ENCODE measurements at places on chromosomes 4 and X. TPM values are rescaled to one million over a fixed set of nuclear protein-coding genes. Genes with fewer than 3 reads are reported as not detected.
A peak's percentile ranks its signal among the peaks of the same experiment; 100 is the strongest.

The LAGE3 gene
- 14.5 TPM for total RNA-seq

The TBX22 gene
- total RNA-seq, result 24.3 TPM

DNA sequence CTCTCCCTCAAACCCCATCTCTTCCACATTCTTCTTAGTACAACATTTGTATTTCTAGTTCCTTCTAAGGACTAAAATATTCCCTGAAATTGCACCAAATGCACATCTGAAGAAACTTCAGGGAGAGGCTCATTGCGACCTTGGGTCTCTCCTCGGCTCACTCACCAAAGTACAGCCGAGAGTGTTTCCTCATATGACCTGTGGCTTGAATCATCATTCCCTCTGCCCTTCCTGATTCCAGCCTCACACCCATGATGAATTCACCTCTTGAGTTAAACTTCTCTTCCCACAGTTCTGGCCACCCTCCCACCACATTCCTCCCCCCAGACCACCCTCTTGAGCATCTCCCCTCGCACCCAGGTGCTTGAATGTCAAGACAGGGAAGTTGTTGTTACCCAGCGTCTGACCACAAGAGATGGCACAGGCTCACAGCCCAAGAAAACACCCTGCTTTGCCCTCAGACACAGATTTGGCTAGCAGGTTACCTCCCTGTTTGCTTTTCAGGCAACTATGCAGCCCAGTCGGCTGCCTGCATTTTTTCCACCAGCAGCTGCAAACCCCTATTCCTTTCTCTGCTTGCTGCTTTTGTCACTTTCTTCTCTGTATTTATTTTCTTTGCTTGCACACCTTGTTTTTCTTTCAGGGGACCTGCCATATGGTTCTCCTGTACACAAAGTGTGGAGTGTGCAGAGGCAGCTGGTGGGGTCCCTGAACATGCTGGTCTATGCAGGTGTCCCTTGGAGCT lies 214.8 kb downstream of the SPATA18 start:
- no peak overlapping the region for H3K4me3 ChIP-seq
- no peaks in the 10 kb centered on the region for H3K4me1 ChIP-seq
- no peaks in the 10 kb centered on the region for H3K27me3 ChIP-seq

- H3K27ac ChIP-seq, result no peak overlapping the region
- H3K4me1 ChIP-seq, result no peaks in the 10 kb centered on the region
- no peaks in the 10 kb centered on the region for H3K27me3 ChIP-seq
These were observed 2.7 kb upstream of the NALF2 start for GRCh38 chrX:69501429-69501828.

- no peak overlapping the region for H3K4me3 ChIP-seq
- no peaks in the 10 kb centered on the region for H3K4me1 ChIP-seq
- H3K27ac ChIP-seq, result no peak overlapping the region
- no peaks in the 10 kb centered on the region for H3K27me3 ChIP-seq
These were observed 460.4 kb upstream of the BOD1L1 start for GRCh38 chr4:14087921-14088320.

- DNase-seq, result no peak
- H3K4me3 ChIP-seq, result no peak overlapping the region
- no peaks in the 10 kb centered on the region for H3K4me1 ChIP-seq
- H3K27me3 ChIP-seq, result no peaks in the 10 kb centered on the region
- H3K36me3 ChIP-seq, result no peaks in the 10 kb centered on the region
- no peak overlapping the region for H3K27ac ChIP-seq
These were observed 290.7 kb upstream of the FAM241A start for GRCh38 chr4:111854494-111855087.

GRCh38 chr4:40629401-40630334 lies at the start of gene RBM47:
TSS of gene RBM47 (minus strand) at chr4:40629864. CDS start at chr4:40438893, 190,971 bp downstream.
- peak; percentile 87 for DNase-seq
- no peaks in the 10 kb centered on the region for H3K36me3 ChIP-seq
- H3K27me3 ChIP-seq, result no peaks in the 10 kb centered on the region
- H3K4me1 ChIP-seq, result peaks cover 21% of the 10 kb centered on the region

DNA sequence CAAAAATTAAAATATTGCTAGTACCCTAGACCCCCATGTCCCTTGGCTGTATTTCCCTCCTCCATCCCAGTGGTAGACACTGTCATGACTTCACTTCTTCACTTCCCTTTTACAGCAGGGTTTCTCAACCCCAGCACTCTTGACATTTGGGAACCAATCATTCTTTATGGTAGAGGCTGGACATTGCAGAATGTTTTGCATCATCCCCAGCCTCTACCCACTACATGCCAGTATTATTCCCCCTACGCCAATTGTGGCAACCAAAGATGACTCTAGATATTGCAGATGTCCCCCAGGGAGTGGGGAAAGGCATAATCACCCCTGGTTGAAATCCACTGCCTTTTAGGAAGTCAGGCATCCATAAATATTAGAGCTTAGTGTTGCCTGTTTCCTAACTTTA lies 138.6 kb downstream of the AMELX start:
- no peaks in the 10 kb centered on the region for H3K36me3 ChIP-seq
- H3K27me3 ChIP-seq, result no peaks in the 10 kb centered on the region
- H3K27ac ChIP-seq, result no peak overlapping the region
- no peak for DNase-seq

GRCh38 chr4:176529574-176529973 lies 209.8 kb downstream of the SPCS3 start:
- H3K36me3 ChIP-seq, result no peaks in the 10 kb centered on the region
- no peak overlapping the region for H3K4me3 ChIP-seq
- H3K4me1 ChIP-seq, result no peaks in the 10 kb centered on the region
- no peak for DNase-seq
- no peak overlapping the region for H3K27ac ChIP-seq

- H3K4me1 ChIP-seq, result no peaks in the 10 kb centered on the region
- no peaks in the 10 kb centered on the region for H3K27me3 ChIP-seq
- H3K4me3 ChIP-seq, result no peak overlapping the region
- no peaks in the 10 kb centered on the region for H3K36me3 ChIP-seq
These were observed 111.7 kb downstream of the LINC00632 start for GRCh38 chrX:140821280-140821679.

GRCh38 chr4:108590776-108591175 lies 29.6 kb upstream of the RPL34 start:
- no peak overlapping the region for H3K27ac ChIP-seq
- H3K27me3 ChIP-seq, result no peaks in the 10 kb centered on the region
- DNase-seq, result no peak
- no peaks in the 10 kb centered on the region for H3K4me1 ChIP-seq
- no peak overlapping the region for H3K4me3 ChIP-seq

DNA sequence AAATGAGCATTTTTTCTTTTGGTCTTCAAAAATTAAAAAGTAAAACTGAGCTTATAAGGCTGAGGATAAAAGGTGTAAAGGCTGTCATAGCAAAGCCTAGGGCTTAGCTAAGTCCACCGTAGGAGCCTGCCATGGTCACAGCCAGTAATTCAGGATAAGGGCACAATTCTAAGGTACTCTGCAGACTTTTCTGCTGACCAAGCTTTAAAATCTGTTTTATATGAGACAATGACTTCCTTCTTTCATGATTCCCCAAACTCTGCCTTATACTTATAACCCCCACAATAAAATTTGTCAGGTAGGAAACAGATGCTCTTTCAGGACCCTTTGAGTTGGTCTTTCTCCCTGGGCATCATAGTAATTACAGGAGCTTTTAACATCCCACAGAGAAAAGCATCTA lies 138.5 kb downstream of the COL4A6 start:
- H3K4me3 ChIP-seq, result no peak overlapping the region
- no peaks in the 10 kb centered on the region for H3K4me1 ChIP-seq
- no peaks in the 10 kb centered on the region for H3K27me3 ChIP-seq
- H3K36me3 ChIP-seq, result no peaks in the 10 kb centered on the region
- peak overlapping the region; percentile 66 for H3K27ac ChIP-seq

Measured in thyroid gland (tissue), 4 donors.